Mesothelial cell of epicardium (in vitro differentiated cells): ENCODE measurements at places on chromosomes 3 and 15.

DNA sequence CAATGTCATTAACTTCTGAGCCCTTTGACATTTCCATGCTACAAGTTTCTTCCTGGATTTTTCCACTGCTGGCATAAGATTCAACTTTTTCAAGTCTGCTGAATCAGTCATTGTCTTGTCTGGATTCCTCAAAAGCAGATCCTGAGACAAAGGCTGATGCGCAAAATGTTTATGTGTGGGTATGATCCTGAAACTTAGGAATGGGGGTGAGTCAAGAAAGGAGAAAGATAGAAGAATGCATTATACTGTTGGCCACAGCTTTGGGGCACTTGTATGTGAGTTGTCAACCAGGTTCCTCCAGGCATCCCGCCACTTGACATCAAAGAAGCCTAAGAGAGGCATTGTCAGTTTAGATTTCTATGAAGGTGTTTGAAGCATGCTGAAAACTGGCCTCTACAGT, 50.4 kb downstream of the FOXB1 start:
- no peak for DNase-seq

GRCh38 chr15:85049805-85050204, 68.1 kb downstream of the PDE8A start:
- DNase-seq = no peak

DNA sequence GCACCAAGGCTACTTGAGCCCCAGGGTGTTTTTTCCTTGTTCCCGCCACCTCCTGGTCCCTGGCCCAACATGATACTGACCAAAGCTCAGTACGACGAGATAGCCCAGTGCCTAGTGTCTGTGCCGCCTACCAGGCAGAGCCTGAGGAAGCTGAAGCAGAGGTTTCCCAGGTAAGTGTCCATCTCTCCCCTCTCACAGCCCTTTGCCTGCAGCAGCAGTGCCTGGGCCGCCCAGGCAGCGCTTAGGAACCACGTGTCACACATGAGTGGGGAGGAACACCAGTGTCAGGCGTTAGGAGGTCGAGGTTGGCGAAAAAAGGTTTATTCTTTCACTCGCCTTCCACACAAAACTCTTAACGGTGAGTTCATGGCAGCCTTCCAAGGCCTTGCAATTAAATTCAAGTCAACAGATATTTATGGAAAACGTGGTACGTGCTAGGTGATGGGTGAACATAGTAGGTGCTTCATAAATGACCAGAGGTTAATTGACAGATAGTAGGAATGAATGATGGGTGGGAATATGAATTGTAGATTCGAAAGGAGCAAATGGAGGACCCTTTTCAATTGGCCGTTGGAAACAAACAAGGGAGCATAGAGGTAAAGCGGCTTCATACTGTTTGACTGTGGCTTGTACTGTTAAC, 486 bp downstream of the CDIN1 start:
- no peak for DNase-seq

DNA sequence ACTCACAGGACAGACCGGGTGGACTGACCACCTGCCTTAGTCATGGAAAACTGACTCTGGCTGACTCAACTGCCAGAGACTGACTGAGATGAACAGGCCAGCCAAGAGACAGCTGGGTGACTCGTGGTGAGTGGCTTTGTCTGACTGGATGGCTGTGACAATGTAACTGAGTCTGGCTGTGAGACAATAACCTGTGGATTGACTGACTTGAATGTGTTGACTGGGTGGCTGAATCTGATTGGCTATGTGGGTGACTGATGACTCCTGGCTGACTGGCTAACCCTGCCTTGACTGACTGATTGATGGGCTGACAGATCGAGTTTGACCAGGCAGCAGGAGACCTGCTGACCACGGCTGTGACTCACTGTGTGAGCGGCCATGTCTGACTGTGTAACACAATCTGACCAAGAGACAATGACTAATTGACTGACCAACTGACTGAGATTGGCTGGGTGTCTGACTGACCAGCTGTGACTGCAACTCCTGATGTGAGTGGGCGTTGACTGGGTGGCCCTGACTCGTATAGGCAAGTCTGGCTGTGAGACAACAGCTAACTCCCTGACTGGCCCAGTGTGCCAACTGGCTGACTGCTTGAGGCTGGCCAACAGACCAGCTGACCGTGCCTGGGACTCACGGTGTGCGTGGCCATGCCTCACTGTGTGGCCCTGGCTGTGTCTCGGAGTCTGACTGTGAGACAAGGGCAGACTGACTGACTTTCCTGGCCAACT, 509.1 kb downstream of the SHQ1 start:
- no peak for DNase-seq

GRCh38 chr15:91261345-91261744, 161.3 kb downstream of the SV2B start:
- DNase-seq = no peak

DNA sequence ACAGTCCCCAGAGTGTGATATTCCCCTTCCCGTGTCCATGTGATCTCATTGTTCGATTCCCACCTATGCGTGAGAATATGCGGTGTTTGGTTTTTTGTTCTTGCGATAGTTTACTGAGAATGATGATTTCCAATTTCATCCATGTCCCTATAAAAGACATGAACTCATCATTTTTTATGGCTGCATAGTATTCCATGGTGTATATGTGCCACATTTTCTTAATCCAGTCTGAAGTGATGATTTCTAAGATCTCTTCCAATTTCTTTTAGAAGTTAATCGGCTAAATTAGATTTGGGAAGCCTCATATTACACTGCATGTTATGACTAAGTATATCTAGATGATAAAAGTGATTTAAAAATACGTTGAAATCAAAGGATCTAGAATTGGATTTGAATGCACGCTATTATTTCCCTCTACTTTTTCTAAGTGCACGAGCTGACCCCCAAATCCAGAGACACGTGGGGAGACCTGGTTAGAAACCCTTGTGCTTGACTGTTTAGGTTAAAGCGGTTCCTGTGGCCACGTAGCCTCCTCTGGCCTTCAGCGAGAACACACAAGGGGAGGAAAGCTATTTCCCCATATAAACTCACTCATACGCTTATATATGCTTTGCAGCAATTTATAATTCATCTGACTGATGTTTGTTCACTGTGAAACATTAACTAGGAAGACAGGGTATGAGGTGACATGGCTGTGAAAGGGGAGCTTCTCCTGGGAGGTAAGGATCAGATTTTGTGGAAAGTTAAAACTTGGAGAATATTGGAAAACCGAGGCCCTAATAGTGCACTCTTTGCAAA, 243.8 kb downstream of the PDZRN3 start:
- no peak for DNase-seq

- DNase-seq = no peak
These were observed 18.3 kb downstream of the RTF1 start for GRCh38 chr15:41435037-41435786.

DNA sequence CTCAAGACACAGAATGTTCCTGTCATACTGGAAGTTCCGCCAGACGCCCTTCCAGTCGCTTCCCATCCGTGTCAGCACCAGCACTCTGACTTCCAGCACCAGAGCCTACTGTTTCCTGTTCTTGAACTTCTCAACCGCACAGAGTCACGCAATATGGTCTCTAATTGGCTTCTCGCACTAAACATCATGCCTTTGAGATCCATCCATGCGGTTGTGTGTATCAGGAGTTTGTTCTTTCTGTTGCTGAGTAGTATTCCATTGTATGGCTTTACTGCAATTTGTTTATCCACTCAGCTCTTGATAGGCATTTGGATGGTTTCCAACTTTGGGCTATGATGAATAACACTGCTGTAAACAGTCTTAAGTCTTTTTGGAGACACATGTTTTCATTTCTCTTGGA, 112.1 kb downstream of the LRRK1 start:
- DNase-seq = no peak

- no peak for DNase-seq
These were observed 5.2 kb downstream of the CD200 start for GRCh38 chr3:112338021-112338726.

DNA sequence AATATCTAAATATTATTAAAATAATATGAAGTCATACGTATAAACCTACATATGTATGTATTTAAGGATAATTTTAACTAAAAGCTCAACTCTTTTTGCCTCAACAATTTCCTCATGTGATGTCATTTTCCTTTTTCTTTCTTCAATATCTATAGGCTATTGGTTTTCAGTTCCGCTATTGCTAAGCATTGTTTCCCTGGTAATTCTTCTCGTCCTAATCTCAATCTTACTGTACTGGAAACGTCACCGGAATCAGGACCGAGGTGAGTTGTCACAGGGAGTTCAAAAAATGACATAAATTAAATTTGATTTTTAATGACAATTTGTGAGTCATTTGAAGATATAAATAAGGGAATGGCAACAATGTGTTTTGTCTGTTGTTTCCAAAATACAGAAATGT, 16.6 kb downstream of the CD200 start:
- DNase-seq = no peak

DNA sequence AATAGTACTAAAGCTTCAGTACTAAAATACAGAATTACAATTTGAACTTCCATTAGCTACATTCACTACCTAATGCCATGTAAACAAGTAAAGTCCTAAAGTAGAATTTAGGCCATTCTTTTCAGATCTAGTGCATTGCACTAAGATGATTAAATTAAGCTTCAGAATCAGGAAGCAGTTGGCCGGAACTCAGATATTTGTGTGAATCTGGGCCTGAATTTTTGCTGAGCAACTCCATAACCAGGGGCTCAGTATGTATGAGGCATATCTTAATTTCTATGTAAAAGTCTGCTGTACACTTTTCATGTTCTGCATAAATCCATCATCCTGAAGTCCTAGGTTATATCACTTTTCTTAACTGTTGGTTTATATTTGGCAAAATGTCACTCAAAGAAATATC, 246.4 kb downstream of the RBMS3 start:
- no peak for DNase-seq

GRCh38 chr3:14646589-14647413, 4.8 kb upstream of the CCDC174 start:
- no peak for DNase-seq

DNA sequence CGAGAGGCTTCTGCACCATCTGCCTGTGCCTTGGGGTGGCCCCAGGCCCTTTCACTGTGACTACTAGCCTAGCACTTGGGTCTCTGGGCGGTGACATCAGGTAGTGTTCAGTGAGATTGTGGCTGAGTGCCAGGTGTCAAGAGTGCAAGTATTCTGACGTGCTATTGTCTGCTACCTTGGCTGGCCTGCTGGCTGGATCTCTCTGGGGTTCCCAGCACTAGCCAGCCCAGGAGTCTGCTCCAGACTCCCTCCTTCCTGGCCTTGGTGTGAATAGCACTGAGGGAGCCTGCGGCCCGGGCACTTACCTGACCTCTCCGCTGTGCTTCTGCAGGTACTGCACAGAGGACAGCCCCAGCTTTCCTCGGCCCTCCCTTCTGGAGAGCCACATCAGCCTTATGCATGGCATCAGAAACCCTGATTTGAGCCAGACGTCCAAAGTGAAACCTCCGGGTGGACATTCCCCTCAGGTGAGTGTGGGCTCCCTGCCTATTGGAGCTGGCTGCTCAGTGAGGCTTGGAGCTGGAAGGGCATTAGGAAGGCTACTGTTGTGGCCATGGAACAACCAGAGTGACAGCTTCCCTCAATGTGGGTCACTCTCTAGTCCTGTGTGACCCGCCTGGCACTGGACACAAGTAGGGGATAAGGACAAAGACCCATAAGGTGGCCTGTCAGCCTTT, 17.5 kb upstream of the ALPK3 start:
- DNase-seq = no peak

DNA sequence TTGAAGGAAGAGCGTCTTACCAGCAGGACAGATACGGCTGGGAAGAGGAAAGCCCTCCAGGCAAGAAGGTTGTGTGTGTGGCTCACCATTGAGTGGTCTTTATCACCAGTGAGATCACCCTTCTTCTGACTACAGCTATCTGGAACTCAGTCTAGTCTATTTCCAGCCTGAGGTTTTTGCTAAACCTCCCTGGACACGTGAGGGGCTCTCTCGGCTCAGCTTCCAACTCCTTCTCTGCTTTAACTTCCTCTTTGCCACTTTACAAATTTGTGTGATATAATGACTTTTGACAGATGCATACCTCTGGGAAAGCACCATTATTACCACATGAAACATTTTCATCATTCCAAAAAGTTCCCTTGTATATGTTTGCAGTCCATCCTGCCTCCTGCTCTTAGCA, 15.3 kb upstream of the ROPN1 start:
- DNase-seq = no peak

DNA sequence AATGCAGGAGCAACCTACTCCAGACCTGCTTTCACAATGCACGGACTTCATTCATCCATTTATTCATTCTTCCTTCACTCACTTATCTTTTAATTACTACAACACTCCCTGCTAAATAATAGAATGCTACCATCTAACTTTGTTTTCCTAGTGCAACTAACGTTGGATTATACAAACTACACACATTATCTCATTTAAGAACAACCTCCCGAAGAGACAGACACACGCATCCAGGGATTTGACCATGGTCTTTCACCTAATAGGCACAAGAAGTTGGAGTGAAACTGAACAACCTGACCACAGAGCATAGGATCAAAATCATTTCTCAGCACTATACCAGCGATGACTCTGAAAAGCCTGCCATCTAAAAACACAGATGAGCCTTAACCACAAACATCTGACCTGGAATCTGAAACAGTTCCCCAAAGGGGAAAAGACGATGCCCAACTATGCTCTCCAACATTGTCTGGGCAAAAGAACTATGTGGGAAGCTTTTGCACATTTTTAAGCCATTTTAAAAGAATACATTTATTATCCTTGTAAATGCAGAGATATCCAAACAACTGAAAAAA, 21.0 kb downstream of the ZNF385D start:
- no peak for DNase-seq

DNA sequence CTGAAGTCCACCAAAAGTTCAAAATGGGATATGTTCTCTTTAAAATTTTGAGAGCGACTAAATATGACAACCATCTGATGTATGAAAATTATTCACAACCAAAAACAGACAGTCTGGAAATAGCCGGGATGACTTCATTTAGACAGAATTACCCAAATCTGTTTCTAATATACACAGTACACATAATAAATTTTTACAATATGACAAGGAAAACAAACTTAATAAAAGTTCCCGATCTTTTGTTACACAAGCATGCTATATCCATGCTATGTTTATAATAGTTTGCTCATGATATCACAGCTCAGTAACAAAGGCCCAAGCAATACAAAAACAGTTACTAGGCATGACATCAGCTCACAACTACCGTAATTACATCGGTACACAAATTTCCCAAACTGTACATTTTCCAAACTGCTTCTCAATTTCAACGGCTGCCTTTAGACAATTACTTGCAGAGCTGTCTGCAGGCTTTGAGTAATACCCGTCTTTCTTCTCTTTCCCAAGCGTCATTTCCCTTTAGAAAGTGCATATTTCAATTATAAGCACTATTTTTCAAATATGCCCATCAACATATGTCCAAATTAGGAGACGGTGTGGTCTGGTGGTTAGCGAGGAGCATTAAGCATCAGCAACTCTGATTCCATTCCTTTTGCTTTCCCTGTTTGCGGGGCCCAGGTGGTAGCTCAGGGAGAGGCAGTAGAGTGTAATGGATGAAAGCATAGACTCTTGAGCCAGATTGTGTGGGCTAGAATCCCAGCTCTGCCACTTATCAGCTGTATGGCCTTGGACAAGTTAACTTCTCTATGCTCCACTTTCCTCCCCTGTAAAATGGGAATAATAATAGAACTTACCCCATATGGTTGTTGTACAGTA, 481.2 kb downstream of the FOXP1 start:
- DNase-seq = no peak
